ENCODE measurements at places on chromosomes 2 and 18.

- no peak for DNase-seq
Observed at GRCh38 chr18:30730915-30731314, 311.6 kb downstream of the DSC3 start.

GRCh38 chr2:236918545-236918944 lies 167.1 kb upstream of the COPS8 start:
- no peak for DNase-seq

DNA sequence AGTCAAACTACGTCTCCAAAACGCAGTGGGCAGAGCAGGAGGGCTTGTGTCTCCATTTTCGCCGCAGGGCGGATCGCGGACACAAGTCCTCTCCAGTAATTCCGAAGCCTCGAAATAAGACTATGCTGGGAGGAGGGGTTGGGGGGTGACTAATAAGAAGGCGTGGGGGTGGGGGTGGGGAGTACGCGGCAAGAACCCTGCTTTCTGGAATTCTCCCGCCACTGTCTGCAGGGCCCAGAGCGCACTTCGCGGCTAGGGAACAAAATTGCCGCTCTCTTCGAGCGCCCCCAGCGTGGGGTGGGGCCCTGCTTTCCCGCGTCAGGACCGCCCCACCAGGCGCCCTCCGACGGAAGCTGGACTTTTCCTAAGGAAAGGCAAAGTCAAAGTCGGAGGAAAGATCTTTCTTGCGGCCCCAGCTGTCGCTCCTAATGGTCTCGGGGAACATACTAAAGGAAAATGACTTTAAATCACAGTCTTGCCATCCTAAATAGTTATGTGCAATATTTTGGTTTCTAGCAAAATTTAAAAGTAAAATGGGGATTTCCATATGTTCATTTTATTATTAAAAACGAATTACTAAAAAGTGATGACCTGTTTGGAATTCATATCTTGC lies 11.9 kb downstream of the NR4A2 start:
- DNase-seq = no peak

GRCh38 chr2:133812826-133813617 lies 244.8 kb upstream of the NCKAP5 start:
- DNase-seq = no peak

DNA sequence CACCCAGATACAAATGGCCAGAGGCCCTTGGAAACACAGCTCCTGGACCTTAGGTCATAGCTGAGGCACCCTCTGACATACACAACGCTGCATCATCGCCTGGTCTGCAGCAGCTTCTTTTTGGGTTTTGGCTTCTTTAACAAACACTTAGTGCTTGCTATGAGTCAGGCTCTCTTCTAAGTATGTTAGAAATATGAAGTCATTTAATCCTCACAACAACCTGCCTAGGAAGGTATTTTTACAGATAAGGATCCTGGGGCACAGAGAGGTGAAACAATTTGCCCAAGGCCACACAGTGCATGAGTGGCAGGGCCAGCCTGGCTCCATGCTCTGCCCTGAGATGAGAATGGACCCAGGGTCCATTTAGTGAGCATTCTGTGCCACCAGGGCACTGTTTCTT lies 96.6 kb downstream of the TMEM17 start:
- DNase-seq = peak; percentile 43

- DNase-seq = no peak
Observed at GRCh38 chr2:144545787-144546186, 25.9 kb upstream of the ZEB2 start.

DNA sequence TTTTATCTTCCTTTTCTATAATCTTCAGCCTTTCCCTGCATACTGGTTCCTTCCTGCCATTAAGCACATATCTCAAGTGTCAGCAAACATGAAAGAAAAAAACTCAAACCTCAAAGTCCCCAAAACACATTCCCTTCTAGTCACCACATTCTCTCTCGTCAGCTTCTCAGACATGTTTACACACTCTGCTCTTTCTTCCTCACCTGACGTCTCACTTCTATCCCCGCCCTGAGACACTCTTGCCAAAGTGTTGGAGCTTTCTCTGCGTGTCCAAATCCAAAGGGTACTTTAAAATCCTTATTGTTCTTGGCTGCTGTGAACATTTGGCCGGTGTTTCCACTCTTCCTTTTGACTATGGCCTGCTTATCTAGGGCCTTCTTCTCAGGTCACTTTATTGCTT lies 47.9 kb downstream of the SOX11 start:
- DNase-seq = no peak

GRCh38 chr2:197487385-197487784 lies 12.3 kb downstream of the HSPD1 start:
- DNase-seq = no peak

- no peak for DNase-seq
Observed at GRCh38 chr2:46273919-46274318, 23.3 kb upstream of the EPAS1 start.

DNA sequence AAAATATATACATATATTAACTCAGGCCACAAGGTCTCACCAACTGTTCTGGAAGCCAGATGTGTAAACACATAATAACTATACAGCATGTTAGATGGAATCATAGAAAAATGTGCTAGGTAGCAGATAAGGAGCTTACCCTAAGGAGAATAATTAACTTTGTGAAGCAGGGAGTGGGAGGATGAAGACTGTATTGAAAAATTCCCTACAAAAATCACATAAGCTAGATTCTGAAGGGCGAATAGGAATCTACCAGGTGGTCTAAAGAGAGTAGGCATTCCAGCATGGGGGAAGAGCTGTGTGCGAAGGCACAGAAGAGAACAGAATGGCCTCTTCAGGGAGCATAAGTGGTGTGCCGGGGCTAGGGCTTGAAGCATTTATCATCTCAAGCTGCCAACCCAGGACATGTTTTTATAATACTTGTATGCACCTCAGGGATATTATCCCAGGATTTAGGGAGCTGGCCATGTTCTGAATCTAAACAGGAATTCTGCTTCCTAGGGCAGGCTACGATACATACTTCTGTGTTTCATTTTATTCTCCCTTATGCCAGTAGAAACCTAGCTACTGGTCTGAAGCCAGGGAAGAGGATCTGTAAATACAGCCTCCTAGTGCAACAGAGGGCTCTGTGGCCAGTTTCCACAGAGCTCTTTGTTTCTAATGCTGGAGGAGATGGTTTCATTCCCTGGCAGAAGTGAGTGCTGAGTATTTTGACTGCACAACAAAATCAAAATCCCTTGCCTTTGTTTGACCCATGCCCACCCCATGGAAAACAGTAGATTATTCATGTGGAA lies 56.7 kb downstream of the NEMP2 start:
- no peak for DNase-seq

DNA sequence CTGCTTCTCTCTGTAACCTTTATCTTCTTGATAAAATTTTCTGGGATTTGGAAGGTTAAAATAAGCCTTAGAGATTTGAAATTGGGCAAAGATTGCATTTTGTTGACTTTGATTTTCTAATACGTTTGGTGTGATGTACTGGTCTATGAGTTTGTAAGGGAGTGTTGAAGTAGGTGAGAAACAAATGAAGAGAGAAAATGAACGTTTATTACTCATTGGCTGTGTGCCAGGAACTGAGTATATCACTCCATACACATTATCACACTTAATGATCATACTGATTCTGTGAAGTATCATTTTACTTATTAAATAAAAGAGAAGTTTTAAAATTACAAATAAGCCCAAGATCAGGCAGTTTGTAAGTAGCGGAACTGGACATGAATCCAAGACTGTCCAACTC lies 795.1 kb upstream of the ZEB2 start:
- DNase-seq = no peak

- no peak for DNase-seq
Observed at GRCh38 chr2:135965756-135966155, 19.7 kb downstream of the DARS1 start.

DNA sequence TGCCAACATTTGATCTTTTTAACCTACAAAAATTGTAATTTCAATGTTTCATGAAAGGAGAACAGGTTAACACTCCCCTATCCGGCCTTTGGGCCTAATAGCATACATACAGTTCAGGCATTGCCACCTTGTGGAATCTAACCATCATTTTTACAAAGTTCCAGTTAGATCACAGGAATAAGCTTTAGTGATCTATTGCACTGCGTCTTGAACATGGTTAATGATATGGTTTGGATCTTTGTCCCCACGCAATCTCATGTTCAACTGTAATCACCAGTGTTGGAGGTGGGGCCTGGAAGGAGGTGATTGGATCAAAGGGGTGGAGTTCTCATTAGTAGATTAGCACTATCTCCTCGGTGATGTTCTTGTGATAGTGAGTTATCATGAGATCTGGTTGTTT lies 58.2 kb upstream of the NEUROD1 start:
- DNase-seq = no peak
